ENCODE measurements at places on chromosomes 6 and 20.

- no peak for DNase-seq
Observed at GRCh38 chr6:159002432-159003155, 2.6 kb upstream of the RSPH3 start.

- DNase-seq = no peak
Observed at GRCh38 chr6:158268361-158269147, 43.7 kb upstream of the TULP4 start.

GRCh38 chr6:143940011-143940597 is 68.0 kb downstream of the PLAGL1 start:
- DNase-seq = peak; percentile 21

DNA sequence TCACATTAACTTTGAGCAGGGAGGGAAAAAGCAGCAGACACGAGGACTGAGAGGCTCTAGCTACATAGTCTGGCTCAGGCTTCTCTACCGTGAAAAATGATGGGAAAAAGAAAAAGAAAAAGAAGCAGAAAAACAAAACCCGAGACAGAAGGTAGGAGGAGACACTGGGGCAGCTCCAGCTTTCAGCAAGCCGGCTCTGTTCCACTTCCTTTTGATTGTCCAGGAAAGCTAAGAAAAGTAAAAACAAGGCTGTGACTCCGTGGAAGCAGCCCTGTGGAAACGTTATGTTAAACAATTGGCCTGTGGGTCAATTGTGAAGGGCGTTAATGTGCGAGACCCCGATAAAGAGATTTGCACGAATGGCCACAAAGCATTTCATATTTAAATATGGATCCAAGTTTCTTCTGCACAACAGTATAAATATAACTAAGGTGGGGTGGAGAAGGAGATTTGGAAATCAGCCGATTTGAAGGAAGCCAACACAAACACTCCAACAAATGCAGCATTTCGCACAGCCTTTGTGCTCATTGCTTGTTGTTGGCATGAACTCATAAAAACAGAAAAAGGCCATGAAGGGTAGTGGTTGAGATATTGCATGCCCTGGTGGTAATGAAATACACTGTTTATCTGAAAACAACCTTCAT is 236.9 kb upstream of the JAG1 start:
- DNase-seq = no peak

DNA sequence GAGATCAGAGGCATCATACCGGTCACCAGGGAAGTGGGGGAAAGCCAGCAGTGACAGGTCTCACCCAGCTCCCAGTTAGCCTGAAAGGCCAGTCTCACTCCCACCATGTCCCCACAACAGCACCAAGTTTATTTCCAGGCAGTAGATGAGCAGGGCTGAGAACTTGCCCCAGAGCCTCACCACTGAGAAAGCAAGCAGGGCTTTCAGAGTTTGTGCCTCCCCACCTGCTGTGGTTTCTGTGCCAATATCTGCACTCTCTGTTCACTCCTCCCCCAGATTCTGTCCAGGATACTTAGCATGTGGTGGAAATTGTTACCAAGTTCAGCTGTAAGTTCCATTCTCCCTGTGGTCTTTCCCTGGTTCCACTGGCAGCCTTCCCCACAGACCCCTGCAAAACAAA is 255.0 kb upstream of the HTR1E start:
- DNase-seq = no peak

DNA sequence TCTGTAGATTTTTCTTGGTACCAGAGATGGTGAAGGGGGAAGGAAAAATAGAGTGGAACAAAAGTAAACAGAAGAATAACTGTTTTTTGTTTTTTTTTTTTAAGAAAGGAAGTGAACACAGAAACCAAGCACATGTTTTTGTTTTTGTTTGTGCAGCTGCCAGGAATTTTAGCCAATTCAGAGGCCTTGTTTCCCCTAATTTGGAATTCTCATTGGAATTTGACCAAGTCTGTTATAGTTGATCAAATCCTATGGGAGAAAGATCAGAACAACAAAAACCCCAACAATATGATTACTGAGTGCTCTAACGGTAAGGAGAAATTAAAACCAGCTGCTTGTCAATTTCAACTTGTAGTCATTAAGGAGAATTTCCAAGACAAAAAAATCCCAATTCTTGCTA is 18.2 kb upstream of the IL22RA2 start:
- DNase-seq = no peak

DNA sequence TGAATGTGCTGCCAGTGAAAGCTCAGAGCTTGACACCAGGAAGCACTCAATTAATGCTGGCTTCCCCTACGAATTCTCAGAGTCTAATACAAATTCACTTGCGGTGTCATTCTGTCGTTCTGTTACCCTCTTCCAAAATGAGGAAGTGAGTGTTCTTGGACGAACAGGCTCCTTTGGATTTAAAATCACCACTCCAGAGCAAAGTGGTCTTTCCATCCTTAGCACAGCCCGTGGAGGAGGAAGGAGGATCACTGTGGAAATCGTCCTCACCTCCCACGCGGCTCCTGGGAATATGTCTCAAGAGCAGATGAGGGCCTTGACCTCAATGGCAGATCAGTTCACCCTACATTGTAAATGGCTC is 41.7 kb downstream of the RIOK1 start:
- no peak for DNase-seq

GRCh38 chr6:143232849-143233248 is 172.2 kb downstream of the AIG1 start:
- no peak for DNase-seq

- DNase-seq = no peak
Observed at GRCh38 chr6:56720882-56721281, 78.2 kb upstream of the DST start.

GRCh38 chr20:23106271-23106851 is 20.2 kb upstream of the CD93 start:
- DNase-seq = no peak

DNA sequence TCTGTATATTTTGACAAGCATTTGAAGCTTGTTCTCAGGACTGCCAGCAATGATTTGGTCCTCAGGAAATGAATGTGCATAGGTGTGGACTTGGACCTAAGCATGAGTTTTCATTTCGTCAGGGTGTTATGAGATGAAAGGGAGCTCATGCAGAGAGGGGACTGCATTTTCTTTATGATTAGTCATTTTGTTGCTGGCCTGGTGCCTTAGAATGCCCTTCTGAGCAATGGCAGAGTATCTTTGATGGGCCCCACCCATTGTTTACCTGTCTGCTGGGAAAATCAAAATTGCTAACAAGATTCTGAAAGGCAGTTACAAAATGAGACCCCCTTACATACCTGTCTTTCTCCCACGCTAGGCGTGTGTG is 51.5 kb upstream of the MTHFD1L start:
- DNase-seq = no peak

GRCh38 chr6:37432590-37432915 is 468 bp upstream of the CMTR1 start:
- DNase-seq = no peak

DNA sequence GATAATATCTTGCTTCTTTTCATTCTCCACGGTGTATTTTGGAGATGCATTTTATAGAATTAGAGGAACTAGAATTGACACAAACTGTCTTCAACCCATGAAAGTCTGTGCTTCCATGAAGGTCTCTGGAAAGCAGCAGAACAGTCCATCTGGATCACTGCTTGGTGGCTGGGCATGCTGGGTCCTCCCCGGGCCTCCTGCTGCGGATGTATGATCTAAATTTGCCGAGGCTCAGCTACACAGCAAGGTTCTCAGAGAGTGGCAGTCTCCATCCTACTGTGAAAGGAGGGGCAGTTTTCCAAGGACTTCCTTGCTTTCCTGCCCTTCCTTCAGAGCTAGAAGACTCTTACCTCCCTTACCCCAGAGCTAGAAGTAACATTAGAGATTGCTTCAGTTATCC is 15.1 kb downstream of the PKIG start:
- no peak for DNase-seq

DNA sequence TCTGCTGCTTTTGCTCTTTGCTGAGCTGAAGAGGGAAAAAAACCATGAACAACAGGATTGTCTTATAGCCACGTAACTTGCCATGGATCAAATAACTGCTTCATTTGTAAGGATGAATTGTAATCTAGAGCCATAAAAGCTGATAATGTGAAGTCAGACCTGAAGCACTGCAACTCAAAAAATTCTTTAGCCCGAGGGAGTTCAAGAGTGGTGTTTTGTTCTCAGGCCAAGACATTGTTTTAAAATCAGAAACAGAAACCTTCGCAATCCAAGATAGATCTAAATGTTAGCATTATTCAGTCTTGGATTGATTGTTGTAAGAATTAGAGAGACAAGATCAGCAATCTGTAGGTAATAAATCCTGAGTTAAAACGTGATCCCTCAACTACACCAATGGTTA is at the start of gene TRAPPC3L:
TRAPPC3L (minus strand) TSS at position 34 of the 400 bp plus-strand sequence. CDS start 170 bp downstream, outside the sequence.
- no peak for DNase-seq

GRCh38 chr6:53055873-53056272 is 9.3 kb upstream of the FBXO9 start:
- no peak for DNase-seq

DNA sequence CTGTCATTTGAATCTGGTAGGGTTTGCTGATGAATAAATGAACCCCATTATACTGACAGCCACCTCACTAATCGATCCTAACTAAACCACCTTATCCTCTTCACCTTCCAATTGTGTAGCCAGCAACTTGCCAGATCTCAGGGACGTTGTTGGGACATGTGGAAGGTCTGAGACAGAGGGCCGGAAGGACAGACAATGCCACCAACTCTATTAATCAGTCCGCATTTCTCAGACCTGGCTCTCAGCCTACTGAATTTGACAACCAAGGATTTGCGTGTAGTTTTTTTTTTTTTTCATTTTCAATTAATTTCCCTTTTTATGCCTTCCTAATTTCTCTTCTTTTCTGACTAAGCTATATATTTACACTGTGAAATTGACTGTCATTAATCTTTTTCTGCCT is 122.5 kb downstream of the CARMIL1 start:
- DNase-seq = no peak

DNA sequence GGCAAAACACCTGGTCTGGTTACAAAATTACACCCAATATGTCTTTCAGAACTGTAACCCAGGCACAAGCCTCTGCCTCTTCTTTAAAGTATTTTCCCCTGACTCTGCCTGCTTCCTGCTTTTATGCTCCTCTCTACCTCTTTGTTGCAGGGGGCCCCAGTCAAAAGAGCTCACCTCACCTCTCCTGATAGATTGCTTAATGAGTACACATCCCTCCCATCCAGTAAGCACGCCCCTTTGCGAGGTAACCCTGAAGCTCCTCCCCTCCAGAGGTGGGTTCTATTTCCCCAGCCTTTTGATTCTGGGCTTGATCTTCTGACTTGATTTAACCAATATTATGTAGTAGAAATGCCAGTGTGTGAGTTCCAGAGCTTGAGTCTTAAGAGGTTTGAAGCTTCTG is 56.6 kb upstream of the EYA2 start:
- no peak for DNase-seq

DNA sequence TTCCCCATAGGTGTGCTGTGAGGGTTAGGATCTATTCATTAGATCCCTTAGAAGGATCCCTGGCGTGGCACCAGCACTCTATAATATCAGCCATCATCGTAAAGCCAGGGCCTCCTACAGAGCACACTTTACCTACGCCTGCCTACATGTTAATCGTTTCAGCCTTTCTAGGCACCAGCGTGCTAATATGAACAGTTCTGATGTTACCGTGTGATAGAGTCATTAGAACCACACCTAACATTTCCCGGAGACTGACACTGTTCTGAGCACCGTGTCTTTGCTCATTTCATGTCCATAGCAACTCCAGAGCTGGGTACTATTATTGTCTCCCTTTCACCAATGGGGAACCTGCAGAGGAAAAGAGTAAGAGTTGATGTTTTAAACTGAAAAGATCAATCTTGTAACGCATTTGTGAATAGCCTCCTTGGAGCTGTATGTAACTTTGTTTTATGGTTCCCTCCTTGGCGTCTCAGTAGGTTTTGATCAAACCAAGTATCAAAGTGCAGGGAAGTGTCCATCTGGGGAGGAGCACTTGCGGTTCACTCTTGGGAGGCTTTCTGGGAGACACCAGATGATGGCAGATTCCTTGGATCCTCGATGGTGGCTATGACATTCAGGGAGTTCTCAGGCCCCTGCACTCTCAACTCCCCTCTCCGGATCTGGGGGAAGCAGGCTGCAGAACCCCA is 73.8 kb upstream of the KCNG1 start:
- DNase-seq = no peak

GRCh38 chr6:154414021-154414813 is 57.6 kb upstream of the IPCEF1 start:
- DNase-seq = no peak

- no peak for DNase-seq
Observed at GRCh38 chr6:75386050-75386770, 101.6 kb upstream of the TMEM30A start.

GRCh38 chr20:21623074-21623780 is 82.2 kb upstream of the PAX1 start:
- DNase-seq = no peak

GRCh38 chr20:59007665-59008511 is 834 bp upstream of the CTSZ start:
- DNase-seq = no peak

DNA sequence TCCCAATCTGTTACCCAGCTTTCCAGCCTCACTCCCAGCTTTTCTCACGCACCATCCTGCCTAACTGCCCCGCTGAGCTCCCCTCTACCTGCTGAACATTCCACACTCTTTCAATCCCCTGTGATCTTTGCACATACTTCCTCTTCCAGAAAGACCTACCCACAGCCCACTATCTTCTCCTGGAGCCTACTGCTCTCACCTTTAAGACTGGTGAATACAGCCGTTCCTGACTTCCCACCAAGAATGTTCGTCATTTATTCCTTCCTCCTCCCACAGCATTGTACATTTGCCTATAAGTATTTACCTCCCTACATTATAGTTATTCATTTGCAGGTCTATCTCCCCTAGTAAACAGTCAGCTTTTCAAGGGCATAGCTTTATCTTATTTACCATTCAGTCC is 61.9 kb upstream of the MBOAT1 start:
- no peak for DNase-seq

DNA sequence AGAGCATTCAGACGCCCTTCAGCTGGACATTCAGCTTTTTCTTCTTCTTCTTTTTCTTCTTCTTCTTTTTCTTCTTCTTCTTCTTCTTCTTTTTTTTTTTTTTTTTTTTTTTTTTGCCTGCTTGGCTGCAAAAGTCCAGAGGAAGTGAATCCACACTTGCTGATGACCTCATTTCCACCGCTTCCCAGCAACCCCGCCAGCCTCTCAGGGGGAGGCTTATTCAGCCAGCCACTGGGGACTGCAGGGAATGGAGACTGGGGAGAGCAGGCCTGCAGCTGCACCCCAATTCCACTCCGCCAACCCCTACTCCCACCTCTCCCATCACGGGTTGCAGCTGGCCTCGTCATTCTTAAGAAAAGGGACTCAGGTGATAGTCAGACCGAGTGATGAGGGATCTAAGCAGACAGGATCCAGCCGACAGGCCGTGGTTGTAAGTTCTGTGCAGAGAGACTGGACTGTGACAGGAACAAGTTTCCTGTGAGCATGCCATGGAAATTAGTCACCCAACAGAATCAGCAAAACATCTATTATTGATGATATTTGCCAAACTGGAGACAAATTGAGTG is 59.0 kb upstream of the QKI start:
- DNase-seq = no peak

- DNase-seq = no peak
Observed at GRCh38 chr20:48285656-48286055, 500.4 kb upstream of the SULF2 start.

DNA sequence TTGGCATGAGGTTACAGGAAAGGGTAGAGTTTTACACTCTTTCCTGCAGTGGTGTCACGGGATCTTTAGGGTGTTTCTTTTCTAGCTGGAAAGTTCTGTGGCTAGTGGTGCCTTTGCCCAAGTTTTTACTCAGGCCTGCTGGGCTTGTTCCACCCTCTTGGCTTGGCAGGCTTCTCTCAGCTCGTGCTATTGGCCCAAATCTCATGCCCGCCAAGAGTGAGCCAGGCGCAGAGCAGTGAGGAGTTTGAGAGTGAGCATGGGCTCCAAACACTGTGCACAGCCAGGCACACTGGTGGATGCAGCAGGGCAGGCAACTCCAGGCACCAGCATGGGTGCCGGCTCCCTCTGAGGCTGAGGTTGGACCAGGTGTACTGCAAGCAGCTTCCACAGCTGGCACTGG is 206.5 kb downstream of the SAMD5 start:
- no peak for DNase-seq
